ENCODE measurements at places on chromosomes 7 and 10.

DNA sequence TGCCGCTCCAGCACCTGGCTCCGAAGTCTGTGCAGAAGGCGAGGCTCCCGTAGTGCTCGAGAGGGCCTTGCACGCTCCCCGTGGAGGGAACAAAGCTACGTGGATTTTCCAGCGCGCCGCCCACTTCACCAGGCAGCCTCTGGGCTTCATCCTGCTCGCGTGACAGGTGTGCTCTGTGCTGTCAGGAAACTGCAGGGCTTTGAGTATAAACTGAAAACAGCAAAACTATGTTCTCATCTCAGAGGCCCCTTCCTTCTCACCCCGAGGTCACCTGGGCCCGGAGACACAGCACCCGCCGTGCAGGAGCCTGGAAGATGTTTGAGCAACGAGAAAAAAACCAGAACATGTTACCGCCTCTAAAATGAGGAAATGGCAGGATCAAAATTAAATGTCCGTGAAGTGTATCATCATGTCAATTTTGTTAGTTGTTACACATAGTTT, 17.6 kb upstream of the GPR146 start:
- DNase-seq: no peak

GRCh38 chr10:1715821-1716220, 21.5 kb downstream of the ADARB2 start:
- no peak for DNase-seq

GRCh38 chr10:9819756-9820494, 1197.7 kb upstream of the CELF2 start:
- no peak for DNase-seq

- DNase-seq: no peak
These were observed 370.8 kb downstream of the PLXNA4 start for GRCh38 chr7:132205509-132205908.

GRCh38 chr10:8726084-8726778, 671.7 kb downstream of the GATA3 start:
- DNase-seq: no peak

- DNase-seq: no peak
These were observed 35.9 kb downstream of the HIPK2 start for GRCh38 chr7:139741789-139742344.

DNA sequence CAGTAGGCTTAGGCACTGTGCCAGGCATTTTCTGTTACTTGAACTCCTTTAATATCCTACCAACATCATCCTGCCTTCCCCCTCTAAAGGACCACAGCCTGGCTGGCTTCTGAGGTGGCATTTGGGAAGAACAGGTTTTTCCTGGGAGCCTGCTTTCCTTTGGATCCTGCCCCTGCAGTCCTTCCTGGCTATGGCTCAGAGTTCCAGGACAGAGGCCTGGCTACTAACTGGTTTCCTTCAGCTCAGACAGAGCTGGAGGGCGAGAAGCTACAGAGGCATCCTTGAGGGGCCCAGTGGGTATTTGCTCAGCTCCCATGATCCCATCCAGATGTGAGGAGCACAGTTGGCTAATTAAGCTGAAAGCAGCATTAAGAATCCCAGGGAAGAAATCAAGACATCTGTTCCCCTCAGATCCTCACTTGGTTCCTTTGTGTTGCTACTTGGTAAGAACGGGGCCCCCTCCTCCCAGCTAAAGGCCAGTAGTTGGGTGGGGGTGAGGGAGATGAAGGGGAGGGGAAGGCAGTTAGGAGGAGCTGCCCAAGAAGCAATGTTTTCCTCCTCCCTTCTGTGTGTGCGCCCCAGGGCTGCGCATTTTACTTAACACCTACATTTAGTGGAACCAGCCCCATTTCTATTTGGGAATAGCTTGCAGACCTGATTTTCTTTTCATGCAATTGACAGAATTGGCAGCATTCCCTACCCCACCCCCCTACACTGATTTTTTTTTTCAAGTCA, 142.6 kb upstream of the SORCS3 start:
- DNase-seq: no peak

- no peak for DNase-seq
These were observed 148.9 kb downstream of the ZEB1 start for GRCh38 chr10:31467791-31468535.

GRCh38 chr10:124601431-124602120, 140.0 kb downstream of the LHPP start:
- no peak for DNase-seq

All from smooth muscle cell of the brain vasculature (primary cell).